ENCODE measurements at places on chromosomes 2 and 18.

DNA sequence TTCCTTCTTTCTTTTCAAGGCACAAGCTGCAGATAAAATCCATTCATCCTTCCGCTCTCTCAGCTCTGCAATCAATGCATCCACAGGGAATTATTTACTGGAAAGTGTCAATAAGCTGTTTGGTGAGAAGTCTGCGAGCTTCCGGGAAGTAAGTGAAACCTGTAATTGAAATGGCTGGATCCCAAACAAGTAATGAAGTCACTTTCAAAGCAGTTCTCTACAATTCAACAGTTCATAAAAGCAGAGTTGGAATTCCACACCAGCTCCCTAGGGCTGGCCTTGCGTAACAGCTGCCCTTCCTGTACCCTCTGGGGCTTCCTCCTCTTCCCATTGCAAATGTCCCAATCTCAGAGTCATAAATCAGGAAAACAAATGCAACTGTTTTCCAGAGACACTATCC, 9.6 kb downstream of the SERPINB2 start:
- no peak for DNase-seq

DNA sequence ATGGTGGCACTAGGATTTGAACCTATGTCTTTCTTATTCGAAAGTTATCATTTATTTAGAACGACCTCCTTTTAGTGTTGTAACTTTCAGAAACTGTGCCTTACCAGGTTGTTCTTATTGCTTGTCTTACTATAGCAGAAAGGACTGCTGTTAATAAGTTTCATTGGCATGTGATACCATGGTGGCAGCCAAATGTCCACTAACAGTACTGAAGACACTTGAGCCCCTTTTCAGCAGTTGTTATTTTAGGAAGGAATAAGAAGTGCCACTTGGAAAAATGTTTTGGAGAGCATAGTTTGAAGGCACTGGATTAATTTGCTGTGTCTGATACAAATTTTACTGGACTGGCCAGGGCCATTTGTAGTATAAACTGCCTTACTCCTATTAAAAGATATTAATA, 37.7 kb downstream of the CEP192 start:
- DNase-seq, result no peak

- no peak for DNase-seq
Measured at GRCh38 chr18:46736135-46736534, 20.7 kb downstream of the ST8SIA5 start.

GRCh38 chr2:43426305-43427031, 169.4 kb downstream of the THADA start:
- DNase-seq, result peak; percentile 84

- no peak for DNase-seq
Measured at GRCh38 chr18:41967680-41968079, 12.6 kb downstream of the PIK3C3 start.

DNA sequence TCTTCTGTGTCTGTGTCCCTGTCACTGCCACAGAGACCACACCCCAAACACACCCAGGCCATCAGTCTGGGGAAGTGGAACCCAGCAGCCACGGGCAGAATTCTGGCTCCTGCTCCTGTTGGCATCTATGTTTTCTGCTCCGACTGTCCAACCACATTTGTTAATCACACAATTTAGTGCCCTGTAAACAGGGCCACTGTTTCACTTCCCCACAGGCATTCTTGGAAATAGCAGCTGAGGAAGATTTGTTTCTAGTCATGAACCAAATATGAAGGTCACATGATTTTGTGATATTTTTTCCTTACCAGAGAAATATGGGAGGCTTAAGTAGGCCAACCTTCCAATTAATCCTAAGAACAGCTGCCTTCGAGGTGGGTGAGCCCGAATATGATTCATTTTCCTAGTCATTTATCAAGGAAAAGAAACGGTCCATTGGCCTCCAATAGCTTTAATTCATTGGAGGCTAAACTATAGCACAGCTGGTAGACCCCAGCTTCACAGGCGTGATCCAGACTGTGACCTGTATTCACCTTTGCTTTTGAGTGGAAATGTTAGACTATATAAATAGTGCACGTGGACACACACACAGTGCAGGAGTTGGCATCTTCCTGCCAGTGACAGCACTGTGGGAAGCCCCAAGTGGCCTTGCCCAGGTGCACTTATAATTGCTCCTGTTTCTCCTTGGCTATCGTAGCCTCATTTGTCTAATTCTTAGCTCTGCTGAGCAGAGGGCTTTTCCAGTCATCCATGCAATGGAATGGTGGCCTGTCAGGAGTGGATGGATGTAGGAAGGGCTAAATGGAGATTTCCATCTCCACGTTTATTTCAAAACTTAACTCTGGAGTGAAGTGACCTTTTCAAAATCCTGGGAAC, 267.9 kb downstream of the LPIN1 start:
- DNase-seq, result no peak

- DNase-seq, result no peak
Measured at GRCh38 chr18:63859781-63860475, 27.6 kb upstream of the SERPINB2 start.

DNA sequence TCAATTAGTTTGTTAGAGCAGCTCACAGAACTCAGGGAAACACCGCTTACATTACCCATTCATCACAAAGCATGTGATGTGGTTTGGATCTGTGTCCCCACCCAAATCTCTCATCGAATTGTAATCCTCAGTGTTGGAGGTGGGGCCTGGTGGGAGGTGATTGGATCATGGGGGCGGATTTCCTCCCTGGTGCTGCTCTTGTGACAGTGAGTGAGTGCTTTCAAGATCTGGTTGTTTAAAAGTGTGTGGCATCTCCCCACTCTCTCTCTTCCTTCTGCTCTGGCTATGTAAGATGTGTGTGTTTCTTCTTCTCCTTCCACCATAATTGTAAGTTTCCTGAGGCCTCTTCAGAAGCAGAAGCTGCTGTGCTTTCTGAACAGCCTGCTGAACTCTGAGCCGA, 63.5 kb upstream of the AGPS start:
- no peak for DNase-seq

DNA sequence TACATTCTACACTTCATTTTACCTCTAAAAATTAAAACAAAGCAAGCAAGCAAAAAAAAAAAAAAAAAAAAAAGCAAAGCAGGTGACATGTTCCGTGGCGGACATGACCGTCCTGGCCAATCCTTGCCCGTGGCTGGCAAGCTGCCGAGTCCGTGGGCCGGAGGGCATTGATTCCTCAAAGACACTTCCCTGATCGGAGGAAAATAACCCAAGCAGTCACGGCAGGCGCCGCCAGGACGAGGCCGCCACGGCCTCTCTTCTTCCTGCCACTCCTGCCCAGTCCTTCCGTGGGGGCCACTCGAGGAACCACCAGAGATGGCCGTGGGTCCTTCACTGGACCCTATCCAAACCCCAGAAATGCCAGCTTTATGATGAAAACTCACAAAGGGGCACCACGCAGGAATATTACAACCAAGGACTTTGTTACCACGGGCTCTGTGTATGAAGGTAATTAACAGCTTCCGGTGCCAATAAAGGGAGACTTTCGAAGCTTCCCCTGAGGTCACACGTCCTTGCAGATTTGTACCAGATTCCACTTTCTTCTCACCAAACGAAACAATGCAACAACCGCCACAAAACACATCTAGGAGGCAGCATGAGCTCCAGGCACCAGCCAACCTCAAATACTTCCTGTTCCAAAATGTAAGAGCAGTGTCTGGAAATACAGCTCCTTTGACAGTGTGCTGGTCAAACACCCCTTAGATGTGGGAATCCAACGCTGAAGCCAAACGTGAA, 170.3 kb downstream of the HDAC4 start:
- no peak for DNase-seq

GRCh38 chr2:102915128-102915527, 153.3 kb downstream of the TMEM182 start:
- DNase-seq, result no peak

DNA sequence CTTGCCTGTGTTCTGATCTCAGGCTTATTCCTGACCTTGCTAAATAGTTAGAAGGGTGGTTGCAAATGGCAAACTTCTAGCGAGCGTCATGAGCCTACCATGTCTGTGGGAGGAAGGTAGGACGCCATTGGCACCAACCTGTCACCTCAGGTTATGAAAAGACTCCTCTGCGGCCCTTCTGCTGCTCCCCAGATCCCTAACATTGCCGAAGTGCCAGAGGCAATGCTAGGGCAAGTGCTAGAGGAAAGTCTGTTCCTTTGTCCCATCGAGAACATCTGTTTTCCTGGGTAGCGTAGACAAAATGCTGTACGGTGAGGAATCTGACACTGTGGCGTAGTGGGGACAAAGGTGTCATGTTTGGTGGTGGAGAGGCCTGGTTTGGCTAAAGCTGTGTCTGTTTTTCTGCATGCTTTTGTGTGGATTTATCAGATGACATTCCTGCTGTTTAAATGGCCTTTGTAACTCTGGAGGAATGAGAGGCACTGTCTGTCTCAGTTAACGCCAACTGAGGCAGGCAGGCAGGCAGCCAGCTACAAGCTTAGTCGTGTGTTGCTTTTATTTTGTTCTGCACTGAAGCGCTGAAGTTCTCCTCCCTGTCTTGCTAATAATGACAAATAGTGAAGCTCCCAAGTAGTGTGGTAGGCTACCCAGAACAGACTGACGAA, 94.1 kb downstream of the PRPF40A start:
- no peak for DNase-seq

- no peak for DNase-seq
Measured at GRCh38 chr18:42976869-42977590, 138.5 kb downstream of the RIT2 start.

GRCh38 chr2:191539068-191539467, 138.9 kb upstream of the NABP1 start:
- DNase-seq, result no peak

DNA sequence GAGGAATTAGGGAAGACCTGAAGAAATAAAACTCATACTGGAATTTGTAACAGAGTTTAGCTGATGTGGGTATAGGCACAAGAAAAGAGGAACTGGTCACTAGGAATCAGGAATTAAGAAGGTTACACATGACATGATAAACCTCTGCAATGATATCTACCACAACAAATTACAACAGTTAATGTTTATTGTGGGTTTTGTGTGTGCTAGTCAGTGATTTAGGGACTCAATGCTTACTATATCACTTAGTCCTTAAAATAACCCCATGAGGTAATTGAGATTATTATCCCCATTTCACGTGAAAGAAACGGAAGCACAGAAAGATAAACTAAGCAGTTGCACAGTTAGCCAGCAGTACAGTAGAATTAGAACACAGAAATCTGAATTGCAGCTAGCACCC, 415.8 kb upstream of the ZEB2 start:
- DNase-seq, result no peak

GRCh38 chr2:60830991-60831390, 50.4 kb upstream of the REL start:
- DNase-seq, result no peak

DNA sequence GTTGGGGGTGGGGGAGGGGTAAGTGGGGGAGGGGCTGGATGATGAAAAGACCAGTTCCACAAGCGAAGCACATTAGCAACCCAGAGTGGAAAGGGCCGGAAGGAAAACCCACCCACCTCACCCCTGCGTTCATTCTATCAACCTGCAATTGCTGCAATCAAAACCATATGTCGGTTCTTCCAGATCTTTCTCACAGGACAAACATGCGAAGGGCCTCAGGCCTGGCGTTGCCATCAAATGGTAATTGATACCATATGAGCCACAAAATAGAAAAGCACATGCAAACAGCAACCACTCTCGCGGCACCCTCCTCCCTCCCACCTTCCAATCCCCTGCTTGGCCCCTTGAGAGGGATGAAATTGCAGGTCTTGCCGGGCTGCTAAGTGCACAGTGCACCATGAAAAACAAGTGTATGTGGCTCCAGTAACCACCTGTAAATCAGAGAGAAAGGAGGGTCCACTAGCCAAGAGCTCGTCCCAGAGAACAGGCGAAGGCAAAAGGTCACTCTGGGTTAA, 287.5 kb downstream of the TCF4 start:
- DNase-seq, result no peak

- no peak for DNase-seq
Measured at GRCh38 chr2:196962325-196962724, 35.8 kb upstream of the PGAP1 start.

GRCh38 chr18:12516049-12516630, 108.4 kb downstream of the PRELID3A start:
- no peak for DNase-seq

GRCh38 chr2:124572934-124573634, 548.0 kb downstream of the CNTNAP5 start:
- DNase-seq, result no peak

DNA sequence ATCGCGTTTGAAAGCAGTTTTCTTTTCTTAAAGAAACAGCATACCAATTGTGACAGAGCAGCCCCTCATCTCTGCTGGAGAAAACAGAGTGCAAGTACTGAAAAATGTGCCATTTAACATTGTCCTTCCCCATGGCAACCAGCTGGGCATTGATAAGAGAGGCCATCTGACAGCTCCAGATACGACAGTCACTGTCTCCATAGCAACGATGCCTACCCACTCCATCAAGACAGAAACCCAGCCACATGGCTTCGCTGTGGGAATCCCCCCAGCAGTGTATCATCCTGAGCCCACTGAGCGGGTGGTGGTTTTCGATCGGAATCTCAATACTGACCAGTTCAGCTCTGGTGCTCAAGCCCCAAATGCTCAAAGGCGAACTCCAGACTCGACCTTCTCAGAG, 9.5 kb downstream of the GRHL1 start:
- DNase-seq, result no peak

DNA sequence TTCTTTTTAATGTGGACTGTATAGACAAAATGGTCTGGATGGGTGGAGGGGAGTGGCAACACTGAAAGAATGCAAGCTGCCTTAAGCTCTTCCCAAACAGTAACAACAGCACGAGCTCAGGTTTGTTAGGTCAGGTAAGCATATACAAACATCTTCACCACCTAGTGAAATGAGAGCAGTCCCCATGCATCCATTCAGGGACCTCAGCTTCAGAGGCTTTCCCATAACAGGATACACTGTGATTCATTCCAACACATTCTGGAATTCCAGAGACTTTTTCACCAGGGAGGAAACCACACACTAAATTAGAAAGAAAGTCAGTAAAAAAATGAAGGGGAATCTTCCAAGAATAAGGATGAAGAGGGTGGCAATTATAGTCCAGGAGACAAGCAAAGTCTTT, 50.4 kb upstream of the BZW1 start:
- DNase-seq, result no peak

DNA sequence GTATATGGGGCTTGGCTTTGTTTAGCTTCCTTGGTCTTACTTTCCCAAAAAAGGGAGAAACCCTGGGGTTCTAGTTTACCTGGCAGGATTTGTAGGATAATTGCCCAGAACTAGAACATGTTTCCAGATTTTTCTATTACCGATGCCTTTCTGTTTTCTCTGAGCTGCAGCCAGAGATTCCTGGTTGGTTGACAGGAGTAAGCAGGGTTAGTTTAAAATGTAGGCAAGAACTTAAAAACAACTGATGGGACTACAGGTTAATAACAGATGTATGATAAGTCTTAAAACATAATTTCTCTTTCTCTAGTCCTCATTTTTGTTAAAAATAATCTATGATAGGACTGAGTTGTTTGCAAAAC, 38.9 kb upstream of the GMCL1 start:
- DNase-seq, result no peak

- DNase-seq, result no peak
Measured at GRCh38 chr2:206452750-206453149, 9.4 kb downstream of the ADAM23 start.

DNA sequence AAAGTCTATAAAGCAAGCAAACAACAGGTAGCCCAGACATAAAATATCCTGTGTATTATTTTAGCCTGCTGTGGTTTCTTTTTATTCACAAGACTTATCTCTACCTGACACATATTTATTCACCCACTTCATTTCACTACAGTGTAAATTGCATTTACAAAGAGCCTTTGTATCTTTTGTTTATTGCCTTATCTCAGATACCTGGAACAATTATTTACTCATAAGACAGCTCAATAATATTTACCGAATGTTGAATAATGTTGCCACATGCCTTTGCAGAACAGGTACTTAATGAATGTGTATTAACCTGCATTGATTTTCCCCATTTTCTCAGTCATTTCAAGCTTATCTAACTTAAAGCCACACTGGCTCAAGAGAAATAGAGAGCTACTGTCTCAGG, 603.6 kb downstream of the FBXO15 start:
- DNase-seq, result no peak
